ENCODE measurements at places on chromosomes 4 and X.

GRCh38 chr4:146524663-146525062, 2.9 kb upstream of the SLC10A7 start:
- no peak for DNase-seq
- no peak overlapping the region for H3K4me3 ChIP-seq
- no peaks in the 10 kb centered on the region for H3K36me3 ChIP-seq
- no peak overlapping the region for H3K27ac ChIP-seq
- H3K27me3 ChIP-seq, result no peaks in the 10 kb centered on the region

- H3K36me3 ChIP-seq, result no peaks in the 10 kb centered on the region
- H3K27me3 ChIP-seq, result no peaks in the 10 kb centered on the region
- no peaks in the 10 kb centered on the region for H3K4me1 ChIP-seq
- H3K4me3 ChIP-seq, result no peak overlapping the region
Measured at GRCh38 chr4:183840311-183840710, 64.8 kb upstream of the STOX2 start.

- no peaks in the 10 kb centered on the region for H3K36me3 ChIP-seq
- no peak for DNase-seq
- no peaks in the 10 kb centered on the region for H3K27me3 ChIP-seq
- H3K4me1 ChIP-seq, result peaks cover 1% of the 10 kb centered on the region
Measured at GRCh38 chr4:74612837-74613236, 167.9 kb downstream of the AREG start.

DNA sequence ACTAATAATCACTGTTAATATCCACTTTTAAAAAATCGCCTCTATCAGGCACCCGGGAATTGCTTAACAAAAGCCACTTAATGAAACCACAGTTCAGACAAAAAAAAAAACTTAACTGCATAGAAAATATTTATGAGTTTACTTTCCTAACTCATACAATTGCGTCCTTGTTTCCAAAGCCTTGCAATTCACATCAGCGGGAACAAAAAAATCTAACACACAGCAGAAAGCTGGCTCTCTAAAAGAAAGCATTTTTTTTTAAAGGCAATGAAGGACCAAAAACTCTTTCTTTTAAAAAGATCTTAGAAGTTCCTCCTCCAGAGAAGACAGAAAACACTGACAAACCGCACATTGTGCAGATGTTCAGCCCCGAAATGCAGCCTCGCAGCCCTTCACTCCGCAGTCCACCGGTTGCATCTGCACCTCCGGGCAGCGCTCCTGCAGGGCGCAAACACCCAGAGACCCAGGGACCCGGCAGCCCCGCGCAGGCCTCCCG, 812 bp downstream of the FAT1 start:
- H3K4me3 ChIP-seq, result peak overlapping the region; percentile 66
- no peak for DNase-seq
- no peak overlapping the region for H3K27ac ChIP-seq
- no peaks in the 10 kb centered on the region for H3K36me3 ChIP-seq
- H3K27me3 ChIP-seq, result no peaks in the 10 kb centered on the region

DNA sequence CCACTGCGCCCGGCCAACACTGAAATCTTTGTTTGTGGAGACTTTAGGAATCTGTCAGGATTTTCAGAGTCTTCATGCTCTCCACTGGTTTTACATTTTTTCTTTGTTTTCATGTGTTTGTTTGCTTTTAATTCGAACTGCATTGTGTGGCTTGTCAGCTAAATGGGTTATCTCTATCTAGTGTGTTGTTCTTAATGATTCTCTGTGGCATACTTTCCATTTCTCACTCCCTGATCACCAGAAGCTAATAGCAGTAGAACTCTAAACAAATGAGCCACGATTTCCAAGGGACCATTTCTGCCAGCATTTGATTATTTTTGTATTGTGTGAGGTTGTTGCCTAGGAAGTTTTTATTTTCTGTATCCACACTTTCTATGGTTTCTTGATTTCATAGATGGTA, 352.4 kb downstream of the CAMK2D start:
- no peaks in the 10 kb centered on the region for H3K27me3 ChIP-seq
- H3K4me3 ChIP-seq, result no peak overlapping the region
- H3K36me3 ChIP-seq, result no peaks in the 10 kb centered on the region
- DNase-seq, result no peak
